ENCODE measurements at places on chromosomes 4 and X. TPM values are rescaled to one million over a fixed set of nuclear protein-coding genes. Genes with fewer than 3 reads are reported as not detected.

Gene IL21
- 138 TPM for total RNA-seq

Gene FGF2
- 17.8 TPM for total RNA-seq

Gene RAB41
- not detected for total RNA-seq

Gene G3BP2
- total RNA-seq = 144 TPM

Gene MAGEB1
- total RNA-seq = not detected

Gene SPANXN4
- total RNA-seq = not detected

Gene IL9R
- 5.3 TPM for total RNA-seq

Gene UGT2A1
- not detected for total RNA-seq

Gene USP53
- 6.1 TPM for total RNA-seq

Gene SFRP2
- total RNA-seq = not detected

Gene ARSD
- 2.7 TPM for total RNA-seq

Gene RNF150
- total RNA-seq = not detected

Gene AKAP4
- not detected for total RNA-seq

Gene MRFAP1
- 115 TPM for total RNA-seq

GRCh38 chr4:185997296-185997695 is 71.7 kb upstream of the TLR3 start:
- DNase-seq = no peak

DNA sequence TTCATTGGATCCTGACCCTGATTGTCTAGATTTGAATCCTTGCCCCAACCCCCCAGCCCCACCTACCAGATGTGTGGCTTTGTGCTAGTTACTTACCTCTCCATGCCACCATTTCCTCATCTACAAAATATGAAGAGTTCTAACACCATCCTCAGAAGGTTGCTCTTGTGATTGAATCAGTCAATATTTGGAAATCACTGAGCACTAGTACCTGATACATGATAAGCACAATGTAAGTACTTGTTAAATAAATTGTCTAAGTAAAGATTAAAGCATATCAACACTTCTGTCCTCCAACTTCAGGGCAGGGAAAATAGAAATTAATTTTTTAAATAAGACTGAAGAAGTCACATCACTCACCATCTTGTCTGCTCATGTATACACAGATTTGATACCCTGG is 249.6 kb upstream of the KLF3 start:
- no peak for DNase-seq

DNA sequence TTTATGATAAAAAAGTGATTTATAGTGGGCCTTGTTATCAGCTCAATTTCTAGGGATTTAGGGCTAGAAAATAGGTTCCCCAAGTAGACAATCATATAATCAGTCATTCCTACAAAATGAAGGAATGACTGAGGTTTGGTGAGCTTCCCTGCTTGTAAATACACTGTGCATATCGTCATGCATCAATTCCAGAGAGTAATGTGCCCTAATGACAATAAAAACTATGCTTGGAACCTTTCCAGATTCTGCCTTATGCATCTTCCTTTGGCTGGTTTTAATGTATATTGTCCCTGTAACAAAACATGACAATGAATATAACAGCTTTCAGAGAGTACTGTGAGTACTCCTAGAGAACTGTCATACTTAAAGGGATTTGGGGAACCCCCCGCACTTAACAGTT is 1310.9 kb downstream of the PCDH7 start:
- no peak for DNase-seq

DNA sequence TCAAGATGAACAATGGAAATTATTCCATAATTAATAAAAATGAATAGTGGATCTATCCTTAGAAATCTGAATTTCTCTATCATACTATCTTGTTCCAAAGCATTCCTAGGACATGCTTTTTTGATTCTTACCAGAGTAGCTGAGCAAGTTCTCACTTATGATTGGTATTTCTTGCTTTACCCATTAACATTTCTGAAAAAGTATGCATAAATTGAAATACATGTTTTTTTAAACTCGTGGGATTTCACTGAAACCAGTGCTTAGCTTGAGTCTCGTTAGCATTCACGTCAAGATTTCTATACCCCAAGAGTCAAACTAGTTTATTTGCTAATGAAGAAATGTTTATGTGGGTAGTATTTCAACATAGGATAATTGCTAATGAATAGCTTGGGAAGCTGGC is 89.0 kb downstream of the ELOVL6 start:
- DNase-seq = no peak

DNA sequence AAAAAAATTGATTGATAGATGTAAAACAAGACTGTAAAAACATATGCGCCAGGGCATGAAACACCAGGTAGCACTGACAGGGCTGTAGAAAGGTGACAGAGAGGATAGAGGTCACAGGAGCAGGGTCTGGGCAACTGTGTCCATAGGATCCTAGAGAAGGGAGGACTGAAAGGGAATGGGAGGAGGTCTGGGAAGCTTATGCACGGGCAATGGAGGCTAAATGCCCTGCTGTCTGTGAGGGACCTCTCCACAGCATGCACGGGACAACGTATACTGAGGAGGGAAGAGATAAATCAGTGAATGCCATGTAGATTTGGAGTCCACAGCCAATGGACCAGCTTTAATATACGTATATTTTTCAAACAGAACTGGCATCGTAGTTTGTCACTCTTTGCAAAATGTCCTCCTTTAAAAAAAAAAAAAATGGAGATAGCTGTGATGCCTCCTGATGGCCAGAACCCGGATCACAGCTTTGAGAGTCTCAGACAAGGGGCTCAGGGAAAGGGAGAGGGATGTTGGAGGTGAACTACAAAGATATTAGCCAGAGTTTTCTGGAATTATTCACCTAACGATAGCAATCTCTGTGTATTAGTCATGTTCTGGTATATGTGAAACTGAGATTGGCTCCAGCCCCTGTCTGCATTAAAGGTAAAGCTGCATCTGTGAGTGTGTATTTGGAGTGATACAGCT is 16.0 kb downstream of the RAB40A start:
- no peak for DNase-seq

DNA sequence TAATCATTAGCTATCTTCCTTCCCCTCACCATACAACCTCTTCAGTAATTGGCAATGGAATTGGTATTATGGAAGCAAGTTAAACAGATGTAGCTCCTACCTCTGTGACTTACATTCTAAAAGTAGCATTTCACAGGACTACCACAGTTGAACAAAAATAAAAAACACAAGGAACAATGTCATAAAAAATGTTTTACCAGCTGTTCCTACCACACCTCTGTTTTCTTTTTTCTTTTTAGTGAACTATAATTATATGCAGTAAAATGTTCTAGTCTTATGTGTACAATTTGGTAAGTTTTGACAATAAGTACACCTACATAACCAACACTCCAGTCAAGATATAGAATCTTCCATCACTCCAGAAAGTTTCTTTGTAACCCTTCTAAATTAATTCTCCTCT is 54.1 kb upstream of the GEMIN8 start:
- DNase-seq = no peak

- DNase-seq = no peak
These were observed 440.1 kb downstream of the AFF2 start for GRCh38 chrX:148940411-148940996.

- no peak for DNase-seq
These were observed 694.5 kb upstream of the SLIT2 start for GRCh38 chr4:19557161-19557560.

DNA sequence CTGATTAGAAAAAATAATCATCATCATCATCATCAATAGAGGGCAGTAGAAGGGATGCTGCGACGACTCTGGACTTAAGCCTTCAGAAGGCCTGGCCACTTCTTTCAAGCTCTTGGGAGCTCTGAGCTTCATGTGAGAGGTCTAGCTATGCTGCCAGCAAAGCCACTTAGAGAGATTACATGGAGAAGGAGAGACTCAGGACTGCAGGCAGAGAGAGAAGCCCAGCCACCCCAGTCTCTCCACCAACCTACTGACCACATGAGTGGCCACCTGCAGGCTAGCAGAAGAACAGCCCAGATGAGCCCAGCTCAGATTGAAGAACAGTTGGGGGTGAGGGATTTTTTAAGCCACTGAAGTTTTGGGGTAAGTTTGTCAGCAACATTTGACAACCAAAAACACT is 17.1 kb upstream of the TMEM150C start:
- no peak for DNase-seq

DNA sequence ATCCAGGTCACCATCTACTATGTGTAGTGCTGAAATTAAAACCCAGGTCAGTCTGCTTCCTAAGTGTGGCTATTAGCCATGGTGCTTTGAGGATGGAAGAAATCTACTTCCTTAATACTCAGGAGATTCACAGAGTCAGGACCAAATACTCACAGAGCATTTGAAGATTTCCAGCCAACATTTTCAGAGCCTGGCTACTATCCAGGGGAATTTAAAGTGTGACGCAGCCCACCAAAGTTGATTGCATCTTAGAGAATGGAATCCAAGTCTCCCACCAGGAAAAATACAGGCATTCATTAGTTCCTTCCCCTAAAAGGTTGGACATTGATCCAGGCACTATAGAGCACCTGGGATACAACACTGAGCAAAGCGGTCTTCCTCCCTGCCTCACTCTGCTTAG is 83.8 kb downstream of the HS3ST1 start:
- no peak for DNase-seq

All from activated T-helper 1 cell treated with anti-CD3 and anti-CD28 coated beads, Interleukin-12 subunit alpha, Interleukin-12 subunit beta, Interleukin-2, Interleukin-4 antibody, amounts not matched to agents 30 ng/mL and 10 ng/mL and 1 ng/mL, durations not matched to agents 14 hours and 24 hours and 36 hours (primary cell).